Non-pigmented ciliary epithelial cell (primary cell): ENCODE measurements at places on chromosomes 4 and X.
A peak's percentile ranks its signal among the peaks of the same experiment; 100 is the strongest.

- DNase-seq: no peak
Observed at GRCh38 chrX:40092808-40093435, 4.8 kb downstream of the BCOR start.

DNA sequence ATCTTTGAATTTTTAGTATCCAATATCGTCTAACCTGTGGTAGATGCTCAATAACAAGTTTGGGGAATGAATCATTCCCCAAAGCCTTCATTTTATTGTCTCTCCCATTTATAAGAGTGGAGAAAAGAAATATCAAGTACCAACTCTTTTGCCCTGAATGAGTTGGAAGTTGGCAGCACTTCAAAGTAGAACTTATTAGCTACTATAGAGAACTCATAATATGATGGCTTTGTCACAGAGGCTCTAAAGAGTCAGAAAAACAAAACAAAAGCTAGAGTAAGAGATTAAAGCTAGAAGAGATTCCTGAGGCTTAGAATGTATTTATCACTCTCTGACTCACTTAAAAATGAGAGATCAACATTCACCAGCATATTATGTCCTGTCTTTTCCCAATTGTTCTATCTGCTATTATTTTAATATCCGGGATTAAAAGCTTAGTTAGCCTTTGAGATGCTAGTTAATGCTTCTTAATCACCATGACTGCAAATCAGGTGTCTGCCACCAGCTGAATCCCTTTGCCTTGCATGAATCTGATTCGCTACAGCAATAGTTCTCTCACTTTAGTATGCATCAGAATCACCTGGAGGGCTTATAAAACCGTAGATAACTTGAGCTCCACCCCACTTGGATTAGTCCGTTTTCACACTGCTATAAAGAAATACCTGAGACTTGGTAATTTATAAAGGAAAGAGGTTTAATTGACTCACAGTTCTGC, 77.9 kb downstream of the PALLD start:
- no peak for DNase-seq

- no peak for DNase-seq
Observed at GRCh38 chrX:145630806-145631435, 186.7 kb upstream of the SLITRK2 start.

DNA sequence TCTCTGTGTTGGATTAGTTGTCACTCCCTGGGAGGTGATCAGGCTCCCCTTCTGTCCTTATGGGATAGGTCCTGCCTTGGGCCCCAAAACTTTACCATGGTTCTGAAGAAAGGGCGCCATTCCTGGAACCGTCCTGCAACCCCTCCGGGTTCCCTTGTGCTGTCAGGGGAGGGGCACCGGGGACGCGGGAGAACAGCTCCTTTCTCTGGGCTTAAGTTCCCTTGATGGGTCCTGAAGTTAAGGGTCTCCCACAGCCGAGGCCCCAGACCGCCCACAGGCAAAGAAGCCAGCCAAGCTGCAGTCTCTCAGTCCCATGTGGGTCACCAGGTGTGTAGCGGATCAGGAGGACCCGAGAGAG, 44.8 kb downstream of the UGT2A3 start:
- no peak for DNase-seq

DNA sequence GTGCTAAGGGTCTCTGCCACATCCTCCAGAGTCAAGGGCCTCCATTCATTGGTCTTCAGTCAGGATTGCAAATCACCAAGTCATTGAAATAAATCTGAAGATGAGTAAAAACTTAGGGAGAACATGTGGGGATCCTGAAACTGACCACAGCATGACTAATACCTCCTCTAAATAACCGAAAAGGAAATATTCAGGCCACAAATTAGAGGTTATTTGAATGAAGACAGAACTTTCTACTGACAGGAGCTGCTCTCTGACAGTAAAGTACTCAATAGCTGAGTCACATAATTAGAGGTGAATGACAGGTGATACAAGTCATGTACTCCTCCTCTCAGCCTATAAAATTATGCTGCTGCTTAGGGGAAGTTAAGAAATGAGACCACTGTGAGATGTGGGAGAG, 240.2 kb upstream of the F9 start:
- peak; percentile 1 for DNase-seq

- DNase-seq: no peak
Observed at GRCh38 chr4:95092766-95093165, 335.0 kb downstream of the BMPR1B start.

- DNase-seq: no peak
Observed at GRCh38 chr4:69214716-69215115, at the start of gene UGT2B11. TSS of gene UGT2B11 (minus strand) at chr4:69214748. CDS start at chr4:69214722, 26 bp downstream.

DNA sequence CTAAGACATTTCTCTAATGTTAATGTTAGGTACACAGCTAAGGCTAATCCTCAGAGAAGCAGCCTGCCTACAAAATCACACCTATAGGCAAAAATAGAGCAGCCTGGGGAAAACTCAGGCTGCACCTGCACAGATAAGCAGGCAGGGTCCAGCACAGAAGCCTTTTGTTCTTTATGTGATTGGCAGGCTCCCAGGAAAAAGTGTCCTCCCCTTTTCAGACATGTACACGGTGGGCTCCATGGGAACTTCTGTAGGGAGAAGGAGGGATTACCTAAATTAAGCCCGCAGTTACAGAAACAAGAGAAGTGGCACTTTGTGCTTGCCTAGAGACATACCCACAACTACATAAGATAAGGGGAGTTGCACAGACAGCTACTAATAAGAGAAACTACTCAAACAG, 4.0 kb upstream of the HSPA4L start:
- no peak for DNase-seq

DNA sequence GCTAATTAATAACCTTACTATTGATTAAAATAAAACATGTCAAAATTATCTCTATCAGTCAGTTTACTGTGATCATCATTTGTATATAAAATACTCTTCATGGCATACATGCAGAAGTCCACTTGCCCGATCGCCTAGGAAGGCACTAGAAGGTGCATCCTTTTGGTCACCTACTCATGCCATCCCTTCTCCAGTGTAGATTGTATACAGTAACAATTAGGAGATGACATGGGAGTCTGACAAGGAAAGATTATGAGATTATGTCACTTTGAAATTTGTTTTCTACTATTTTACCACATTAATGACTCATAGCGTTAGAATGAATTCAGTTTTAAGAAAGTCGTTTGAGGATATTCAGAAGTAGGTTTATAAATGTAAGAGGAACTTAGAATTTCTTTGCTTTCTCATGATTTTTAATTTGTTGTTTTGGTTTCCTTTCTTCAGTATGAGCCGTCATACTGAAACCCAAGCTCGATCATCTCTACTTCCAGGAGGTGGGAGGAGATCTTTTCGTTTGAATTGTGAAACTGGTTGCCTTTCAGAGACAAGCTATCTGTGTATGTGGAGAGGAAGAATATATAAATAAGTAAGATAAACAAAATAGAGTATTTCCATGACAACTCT, 51.1 kb upstream of the UNC5C start:
- DNase-seq: no peak

- DNase-seq: no peak
Observed at GRCh38 chr4:986879-987623, at the start of gene IDUA. TSS of gene IDUA (plus strand) at chr4:987044. CDS start at chr4:987085, 41 bp downstream.

DNA sequence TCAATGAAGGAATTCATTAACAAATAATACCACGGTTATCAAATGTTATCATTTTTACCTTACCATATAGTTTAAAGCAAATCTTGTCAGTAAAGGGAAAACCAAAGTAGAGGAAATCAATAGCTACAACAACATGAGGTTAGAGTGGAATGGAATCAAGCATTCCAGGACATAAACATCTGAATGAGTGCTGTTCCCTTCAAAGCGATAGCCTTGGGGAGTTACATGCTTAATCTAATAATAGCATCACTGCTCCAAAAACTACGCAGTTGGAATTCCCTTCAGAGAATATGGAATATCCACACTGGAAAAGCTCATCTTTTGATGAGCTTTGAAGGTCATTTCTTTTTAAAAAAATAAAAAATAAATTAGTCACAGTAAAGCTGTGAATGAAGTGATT, 31.2 kb downstream of the PDE5A start:
- DNase-seq: no peak

DNA sequence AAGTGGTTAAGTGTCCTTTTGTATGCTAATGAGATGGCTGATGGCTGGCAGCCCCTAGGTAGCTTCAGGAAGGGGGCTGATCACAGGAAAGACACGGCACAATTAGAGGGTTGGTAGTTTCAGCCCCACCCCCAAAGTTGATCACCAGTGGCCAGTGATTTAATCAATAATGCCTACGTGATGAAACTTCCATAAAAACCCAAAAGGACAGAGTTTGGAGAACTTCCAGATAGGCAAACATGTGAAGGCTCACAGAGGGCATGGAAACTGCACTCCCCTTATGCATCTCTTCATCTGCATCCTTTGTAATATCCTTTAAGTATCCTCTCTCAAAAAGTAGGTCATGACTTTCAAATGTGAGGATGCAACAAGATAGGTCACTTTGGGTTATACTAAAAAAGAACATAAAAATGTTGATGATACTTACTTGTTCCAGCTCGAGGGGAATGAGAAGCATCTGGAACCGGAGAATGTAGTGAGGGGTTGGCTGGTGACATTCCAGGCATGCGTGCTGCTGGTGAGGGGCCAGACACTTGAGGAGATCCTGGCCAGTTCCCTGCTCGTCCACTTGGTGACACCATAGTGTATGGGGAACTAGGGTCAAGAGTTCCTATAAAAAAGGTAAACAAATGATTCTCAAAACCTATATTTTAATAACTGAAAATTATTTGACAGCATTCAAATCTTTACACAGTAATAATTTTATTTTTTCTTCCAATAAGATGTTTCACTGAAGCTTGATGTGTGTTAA, 16.7 kb upstream of the CXorf38 start:
- DNase-seq: no peak

DNA sequence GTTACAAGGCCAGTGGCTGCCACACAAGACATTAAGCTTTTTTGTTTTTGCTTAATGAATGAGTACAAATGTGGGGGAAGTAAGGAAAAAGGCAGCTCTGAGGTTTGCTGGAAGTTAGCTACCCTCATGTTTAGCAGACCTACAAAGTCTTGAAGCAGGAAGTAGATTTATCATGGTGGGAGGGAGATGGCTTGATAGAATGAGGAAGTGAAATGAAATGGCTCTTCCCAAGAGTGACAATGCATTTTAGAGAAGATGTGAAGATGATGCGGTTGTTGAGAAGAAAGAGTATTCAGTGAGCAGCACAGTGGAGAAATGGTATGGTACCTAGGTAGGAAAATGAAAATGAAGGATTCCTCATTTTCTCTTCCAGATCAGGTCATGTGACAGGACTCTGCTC, 108.0 kb downstream of the SLIT2 start:
- no peak for DNase-seq

GRCh38 chrX:150731795-150732194, 38.6 kb downstream of the MTMR1 start:
- peak; percentile 73 for DNase-seq

- DNase-seq: no peak
Observed at GRCh38 chr4:73822389-73822788, 14.1 kb upstream of the CXCL6 start.

- no peak for DNase-seq
Observed at GRCh38 chrX:98939456-98939855, 1470.6 kb downstream of the PCDH19 start.

- DNase-seq: no peak
Observed at GRCh38 chrX:85994797-85995196, 52.6 kb downstream of the CHM start.

DNA sequence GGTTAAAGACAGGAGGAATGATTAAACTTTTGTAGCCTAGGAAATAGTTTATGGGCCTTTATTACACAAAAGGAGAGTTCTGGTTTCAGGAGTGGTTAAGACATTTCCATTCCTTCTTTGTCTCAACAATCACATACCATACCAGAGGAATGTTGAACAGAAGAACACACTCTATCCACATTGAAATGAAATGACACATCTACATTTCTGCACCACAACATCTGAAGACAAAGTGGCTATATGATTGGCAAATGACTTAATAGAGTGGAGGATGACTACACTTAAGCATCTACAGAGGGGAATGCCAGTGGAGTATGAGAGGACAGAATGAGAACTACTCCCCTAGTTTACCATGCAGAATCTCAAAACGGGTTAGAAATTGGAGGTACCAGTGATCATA, 8.0 kb downstream of the CYP2U1 start:
- no peak for DNase-seq

DNA sequence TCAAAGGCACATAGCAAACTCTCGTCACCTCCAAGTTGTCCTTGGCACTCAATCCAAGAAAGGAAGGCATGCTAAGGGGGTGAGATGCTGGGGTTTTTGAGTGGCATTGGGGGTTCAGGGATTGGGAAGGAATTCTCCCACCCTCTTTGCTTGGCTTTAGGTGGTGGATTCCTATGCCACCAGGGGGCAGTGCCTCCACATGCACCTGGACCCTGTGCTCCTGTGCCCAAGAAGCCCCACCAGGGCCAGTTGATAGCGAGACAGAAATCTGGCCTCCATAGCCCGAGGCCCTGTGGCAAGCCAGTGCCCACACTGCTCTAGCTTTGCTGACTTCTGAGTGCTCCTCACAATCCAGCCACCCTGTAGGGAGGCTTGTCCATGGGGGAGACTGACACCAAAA, 2.0 kb upstream of the FATE1 start:
- no peak for DNase-seq

- DNase-seq: no peak
Observed at GRCh38 chr4:169098969-169099690, 89.1 kb upstream of the CBR4 start.

GRCh38 chr4:129092631-129093190, 628 bp downstream of the SCLT1 start:
- no peak for DNase-seq

- peak; percentile 71 for DNase-seq
Observed at GRCh38 chr4:98510757-98511517, 147.5 kb downstream of the TSPAN5 start.

GRCh38 chr4:84389406-84389805, 109.7 kb downstream of the NKX6-1 start:
- no peak for DNase-seq

DNA sequence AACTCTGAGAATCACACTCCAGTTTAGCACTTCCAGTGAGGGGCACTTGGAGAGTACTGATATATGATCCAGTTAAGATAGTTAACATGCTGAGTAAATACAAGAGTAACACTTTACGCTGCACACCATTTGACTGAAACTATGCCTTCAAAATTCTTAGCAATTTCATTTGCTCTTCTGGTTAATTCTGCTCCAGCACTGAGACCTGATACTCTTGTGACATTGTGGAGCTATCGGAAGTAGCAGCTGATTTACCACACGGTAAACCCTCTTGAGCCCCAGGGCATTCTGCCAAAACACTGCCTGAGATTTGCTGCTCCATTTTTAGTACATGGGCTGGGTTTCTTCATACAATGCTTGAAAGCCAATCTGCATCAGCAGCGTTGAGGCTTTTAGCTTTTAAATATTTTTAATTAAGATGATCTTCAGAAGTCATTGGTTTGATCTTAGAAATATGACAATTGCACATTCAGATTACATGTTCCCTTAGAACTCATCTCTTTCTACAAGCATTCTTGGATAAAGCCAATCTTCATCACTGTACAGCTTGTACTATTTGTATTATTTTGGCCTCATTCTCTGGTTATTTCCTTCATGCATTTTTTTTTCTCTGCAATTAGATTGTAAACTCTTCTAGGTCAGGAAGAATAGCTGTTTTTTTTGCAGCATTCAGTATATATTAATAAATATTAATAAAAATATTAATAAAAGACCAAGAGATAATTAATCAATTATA, 67.8 kb upstream of the ETNPPL start:
- no peak for DNase-seq
